ENCODE measurements at places on chromosomes 3 and 15. TPM values are rescaled to one million over a fixed set of nuclear protein-coding genes. Genes with fewer than 3 reads are reported as not detected.
A peak's percentile ranks its signal among the peaks of the same experiment; 100 is the strongest.

The SPTBN5 gene
- not detected for total RNA-seq

GRCh38 chr3:186705882-186706780 lies 11.0 kb upstream of the KNG1 start:
- no peak for DNase-seq

DNA sequence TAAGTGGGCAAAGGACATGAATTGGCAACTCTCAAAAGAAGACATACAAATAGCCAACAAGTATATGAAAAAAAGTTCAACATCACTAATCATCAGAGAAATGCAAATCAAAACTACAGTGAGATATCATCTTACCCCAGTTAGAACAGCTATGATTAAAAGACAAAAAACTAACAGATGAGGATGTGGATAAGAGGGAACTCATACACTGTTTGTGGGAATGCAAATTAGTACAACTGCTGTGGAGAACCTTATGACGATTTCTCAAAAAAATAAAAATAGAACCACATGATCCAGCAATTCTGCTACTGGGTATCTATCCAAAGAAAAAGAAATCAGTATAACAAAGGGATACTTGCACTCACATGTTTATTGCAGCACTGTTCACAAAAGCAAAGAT lies 28.6 kb downstream of the NEK10 start:
- DNase-seq = no peak

DNA sequence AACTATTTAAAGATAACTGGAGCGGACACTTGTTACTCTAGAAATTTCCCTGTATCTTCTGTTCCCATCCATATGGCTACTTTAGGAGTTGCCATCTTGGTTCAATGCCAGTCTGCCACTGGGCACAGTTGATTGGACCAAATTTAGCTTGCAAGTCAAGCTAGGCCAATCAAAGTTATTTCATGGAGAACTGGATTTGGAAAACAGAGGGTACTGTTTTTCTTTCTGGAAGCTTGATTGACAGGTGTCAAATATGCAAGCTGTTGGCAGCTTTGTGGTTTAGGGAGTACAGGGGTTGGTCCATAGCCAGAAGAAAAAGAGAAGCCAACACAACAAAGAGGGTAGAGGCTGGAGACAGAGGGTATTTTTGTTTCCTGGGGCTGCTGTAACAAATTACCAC lies 33.4 kb upstream of the KLHL25 start:
- DNase-seq = no peak

DNA sequence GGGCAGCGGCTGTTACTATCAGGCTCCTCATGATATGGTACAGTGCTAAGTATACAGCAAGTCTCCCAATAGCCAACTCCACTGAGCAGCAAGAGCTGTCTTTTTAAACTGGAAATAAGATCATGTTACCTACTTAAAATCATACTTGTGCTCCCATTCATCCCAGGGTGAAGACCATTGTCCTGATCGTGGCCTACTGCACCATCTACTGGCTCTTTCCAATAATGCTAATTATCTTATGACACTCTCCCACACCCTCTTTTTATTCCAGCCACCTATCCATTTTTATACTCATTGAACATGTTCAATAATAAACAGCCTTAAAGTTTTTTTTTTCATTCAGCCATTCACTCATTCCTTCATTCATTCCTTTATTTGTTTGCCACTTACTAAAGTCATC lies 117.7 kb downstream of the GBE1 start:
- DNase-seq = peak; percentile 7
